ENCODE measurements at places on chromosomes 1 and 21. TPM values are rescaled to one million over a fixed set of nuclear protein-coding genes. Genes with fewer than 3 reads are reported as not detected.

UBAP2L gene
- 162 TPM for total RNA-seq

ADGRL4 gene
- 0.07 TPM for total RNA-seq

LCE1A gene
- not detected for total RNA-seq

PGLYRP4 gene
- not detected for total RNA-seq

RIMKLA gene
- 1.1 TPM for total RNA-seq

CSMD2 gene
- 6.3 TPM for total RNA-seq

MCOLN2 gene
- 0.70 TPM for total RNA-seq

STYXL2 gene
- total RNA-seq = 0.24 TPM

TMCC2 gene
- 13.6 TPM for total RNA-seq

IGFN1 gene
- total RNA-seq = not detected

SYF2 gene
- 58.4 TPM for total RNA-seq

TMCO4 gene
- total RNA-seq = 8.8 TPM

ACTA1 gene
- total RNA-seq = 0.67 TPM

GRCh38 chr1:230049731-230050130, 17.3 kb upstream of the GALNT2 start:
- DNase-seq = no peak

DNA sequence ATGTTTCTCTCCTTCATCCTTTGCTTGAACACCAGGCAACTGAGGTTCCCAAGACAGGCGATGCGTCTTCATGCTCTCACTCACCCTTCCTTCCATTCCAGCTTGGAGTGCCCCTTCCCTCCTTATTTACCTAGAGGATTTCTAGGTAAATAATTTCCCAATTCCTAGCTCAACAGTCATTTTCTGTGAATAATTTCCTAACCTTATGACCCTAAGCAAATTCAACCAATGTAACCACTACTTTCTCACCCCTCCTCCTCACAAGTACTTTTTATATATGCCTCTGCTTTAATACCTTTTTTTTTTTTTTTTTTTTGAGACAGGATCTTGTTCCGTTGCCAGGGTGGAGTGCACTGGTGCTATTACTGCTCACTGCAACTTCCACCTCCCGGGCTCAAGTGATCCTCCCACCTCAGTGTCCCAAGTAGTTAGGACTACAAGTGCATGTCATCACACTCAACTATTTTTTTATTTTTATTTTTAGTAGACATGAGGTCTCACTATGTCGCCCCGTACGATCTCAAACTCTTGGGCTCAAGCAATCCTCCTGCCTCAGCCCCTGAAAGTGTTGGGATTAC, 86.7 kb downstream of the USP24 start:
- no peak for DNase-seq

DNA sequence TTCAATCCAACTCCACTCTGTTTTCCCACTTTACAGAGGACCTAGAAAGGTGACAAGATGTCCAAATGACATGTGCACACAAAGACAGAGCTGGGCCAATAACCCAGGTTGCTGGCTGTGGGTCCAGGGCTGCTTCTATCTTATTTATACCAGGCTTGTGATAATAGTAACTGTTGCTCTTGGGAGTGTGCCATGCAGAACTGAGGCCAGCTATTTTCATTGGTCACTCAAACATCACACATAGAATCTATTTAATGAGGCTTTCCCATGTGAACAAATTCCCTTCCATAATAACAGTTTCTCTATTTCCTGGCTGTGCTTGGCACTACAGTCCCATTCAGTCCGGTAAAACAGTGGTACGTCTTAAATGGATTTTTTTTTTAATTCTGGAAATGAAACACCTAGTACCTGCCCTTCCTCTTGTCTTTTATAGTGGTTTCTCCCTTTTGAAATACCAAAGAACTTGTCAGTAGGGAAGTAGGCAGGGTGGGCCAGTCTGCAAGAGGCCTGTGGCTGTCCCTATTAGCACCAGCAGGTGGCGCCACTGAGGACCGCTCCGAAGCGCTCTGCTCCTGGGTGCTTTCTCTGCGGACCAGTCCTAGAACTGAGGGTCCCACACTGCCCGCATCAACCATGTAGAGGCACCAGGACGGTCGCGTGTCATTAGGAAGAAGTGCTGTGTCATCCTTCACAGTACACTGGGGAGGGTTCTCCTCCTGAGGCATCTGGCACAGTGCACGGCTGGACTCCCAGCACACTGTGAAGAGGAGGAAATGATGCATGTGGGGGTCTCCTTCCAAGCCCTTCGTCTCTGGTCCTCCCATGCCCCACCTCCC, 52.1 kb downstream of the GPR161 start:
- peak; percentile 88 for DNase-seq

DNA sequence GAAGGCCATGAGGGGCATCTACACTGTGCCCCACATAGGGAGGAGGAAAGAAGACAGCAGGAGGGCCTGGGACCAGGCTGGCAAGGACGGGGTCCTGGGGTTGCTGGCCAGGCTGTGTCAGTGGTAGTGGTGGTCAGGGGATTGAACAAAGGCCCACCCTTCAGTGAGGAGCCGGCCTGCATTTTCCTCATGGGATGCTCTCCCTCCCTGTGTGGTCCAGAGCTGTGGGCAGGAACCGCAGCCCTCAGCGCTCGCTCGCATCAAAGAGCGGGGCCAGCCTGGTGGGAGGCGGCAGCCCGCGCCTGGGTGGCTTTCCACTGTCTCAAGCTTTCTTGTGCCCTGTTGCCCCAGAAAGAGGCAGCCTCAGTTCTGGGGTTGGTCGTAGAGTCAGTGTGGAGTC, 24.8 kb downstream of the LHX4 start:
- DNase-seq = peak; percentile 73

GRCh38 chr21:15870819-15871218, 141.0 kb downstream of the USP25 start:
- no peak for DNase-seq

DNA sequence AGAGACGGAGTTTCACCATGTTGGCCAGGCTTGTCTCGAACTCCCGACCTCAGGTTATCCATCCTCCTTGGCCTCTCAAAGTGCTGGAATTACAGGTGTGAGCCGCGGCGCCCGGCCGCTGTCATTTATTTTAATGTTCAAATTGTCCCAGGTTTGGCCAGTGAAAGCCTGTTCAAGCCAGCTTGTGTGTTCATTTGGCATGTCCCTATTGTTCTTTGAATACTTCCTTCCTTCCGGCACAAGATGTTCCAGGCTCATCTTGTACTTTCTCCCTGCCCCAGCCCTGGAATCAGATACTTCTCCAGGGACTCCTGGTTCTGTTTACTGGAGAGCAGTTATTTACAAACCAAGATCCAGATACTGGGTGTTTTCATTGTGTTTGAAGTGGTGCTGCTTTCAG, 37.0 kb downstream of the ZBTB8B start:
- no peak for DNase-seq

GRCh38 chr1:50458507-50458906, 35.3 kb upstream of the DMRTA2 start:
- DNase-seq = no peak

DNA sequence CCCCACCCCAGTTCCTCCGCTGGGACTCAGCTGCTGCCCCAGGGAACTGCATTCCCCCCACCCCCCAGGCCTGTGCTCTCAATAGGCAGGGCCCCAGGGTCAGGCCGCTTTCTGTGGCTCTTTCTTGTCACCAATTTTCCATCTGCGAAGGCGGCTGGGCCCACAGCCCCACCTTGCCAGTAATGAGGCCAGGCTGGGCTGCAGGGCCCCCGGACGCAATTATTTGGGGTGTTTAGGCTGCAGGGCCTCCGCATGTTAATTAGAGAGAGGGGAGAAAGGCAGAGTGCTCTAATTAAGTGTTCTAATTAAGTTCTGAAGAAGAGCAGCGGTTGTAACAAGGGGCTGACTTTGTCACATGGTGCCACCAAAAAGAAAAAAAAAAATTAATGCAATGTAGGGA, 71.8 kb downstream of the EPHB2 start:
- DNase-seq = peak; percentile 74

GRCh38 chr1:182629499-182630096, 25.4 kb upstream of the RGS16 start:
- DNase-seq = no peak

GRCh38 chr1:198942466-198942865, 303.6 kb downstream of the PTPRC start:
- DNase-seq = no peak

DNA sequence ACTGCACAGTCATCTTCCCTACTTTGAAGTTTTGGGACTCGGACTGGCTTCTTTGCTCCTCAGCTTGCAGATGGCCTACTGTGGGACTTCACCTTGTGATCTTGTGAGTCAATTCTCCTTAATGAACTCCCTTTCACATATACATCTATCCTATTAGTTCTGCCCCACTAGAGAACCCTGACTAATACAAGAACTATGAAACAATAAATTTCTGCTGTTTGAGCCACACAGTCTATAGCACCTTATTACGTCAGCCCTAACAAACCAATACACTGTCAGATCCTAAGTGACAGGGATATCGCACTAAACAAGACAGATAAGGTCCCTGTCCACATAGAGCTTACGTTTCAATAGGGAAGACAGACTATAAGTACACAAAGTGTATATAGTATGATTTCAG, 120.1 kb downstream of the PLPP3 start:
- DNase-seq = no peak

GRCh38 chr1:5099558-5099957, 445.1 kb downstream of the AJAP1 start:
- DNase-seq = peak; percentile 22

DNA sequence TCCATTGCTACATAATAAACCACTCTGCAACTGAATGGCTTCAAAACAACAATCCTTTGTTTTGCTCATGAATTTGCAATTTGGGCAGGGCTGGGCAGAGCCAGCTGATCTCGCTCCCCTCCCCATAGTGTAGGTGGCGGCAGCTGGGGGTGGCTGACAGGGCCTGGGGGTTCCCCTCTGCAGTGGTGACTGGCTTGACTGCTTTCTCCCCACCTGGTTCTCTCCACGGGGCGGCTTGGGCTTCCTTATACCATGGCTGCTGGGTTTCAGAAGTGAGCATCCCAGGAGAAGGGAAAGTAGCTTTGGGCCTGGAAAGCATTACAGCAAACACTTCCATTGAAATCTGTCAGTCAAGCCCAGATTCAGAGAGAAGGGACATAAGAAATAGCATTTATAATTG, 129.7 kb upstream of the ZBTB40 start:
- peak; percentile 59 for DNase-seq

GRCh38 chr1:22753481-22753971, 42.9 kb downstream of the EPHB2 start:
- DNase-seq = no peak

GRCh38 chr1:218493986-218494385, 148.8 kb downstream of the TGFB2 start:
- no peak for DNase-seq

DNA sequence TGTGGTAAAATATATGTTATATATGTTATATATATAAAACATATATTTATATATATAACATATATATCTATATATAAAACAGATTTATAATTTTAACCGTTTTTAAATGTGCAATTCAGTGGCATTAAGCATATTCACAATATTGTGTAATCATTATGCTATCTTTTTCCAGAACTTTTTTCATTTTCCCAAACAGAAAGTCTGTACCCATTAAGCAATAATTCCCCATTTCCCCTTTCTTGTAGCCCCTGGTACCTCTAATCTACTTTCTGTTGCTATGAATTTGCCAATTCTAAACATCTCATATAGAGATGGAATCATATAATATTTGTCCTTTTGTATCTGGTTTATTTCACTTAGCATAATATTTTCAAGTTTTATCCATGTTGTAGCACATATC, 10.7 kb upstream of the ARHGEF11 start:
- DNase-seq = no peak

DNA sequence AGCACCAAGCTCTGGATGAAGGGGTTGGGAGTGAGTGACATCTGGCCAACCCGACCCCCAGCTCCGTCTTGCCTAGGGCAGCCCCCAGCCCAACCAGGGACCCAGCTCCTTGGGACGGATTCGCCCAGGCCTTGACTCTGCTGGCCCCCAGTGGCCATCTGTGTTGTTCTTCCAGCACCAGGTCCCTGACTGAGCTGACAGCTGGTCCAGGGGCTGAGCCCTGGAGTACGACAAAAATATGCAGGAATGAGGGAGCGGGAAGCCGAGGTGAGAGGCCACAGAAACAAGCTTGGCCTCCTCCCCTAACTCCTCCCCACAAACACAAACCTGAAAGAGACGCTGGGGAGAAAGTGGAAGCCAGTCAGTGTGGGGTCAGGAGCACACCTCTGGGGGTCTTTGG, 55.0 kb upstream of the PAX7 start:
- peak; percentile 95 for DNase-seq

GRCh38 chr1:2426540-2426939, 14.2 kb upstream of the PEX10 start:
- DNase-seq = no peak

- DNase-seq = no peak
Measured at GRCh38 chr1:29156543-29157268, 25.0 kb downstream of the SRSF4 start.

DNA sequence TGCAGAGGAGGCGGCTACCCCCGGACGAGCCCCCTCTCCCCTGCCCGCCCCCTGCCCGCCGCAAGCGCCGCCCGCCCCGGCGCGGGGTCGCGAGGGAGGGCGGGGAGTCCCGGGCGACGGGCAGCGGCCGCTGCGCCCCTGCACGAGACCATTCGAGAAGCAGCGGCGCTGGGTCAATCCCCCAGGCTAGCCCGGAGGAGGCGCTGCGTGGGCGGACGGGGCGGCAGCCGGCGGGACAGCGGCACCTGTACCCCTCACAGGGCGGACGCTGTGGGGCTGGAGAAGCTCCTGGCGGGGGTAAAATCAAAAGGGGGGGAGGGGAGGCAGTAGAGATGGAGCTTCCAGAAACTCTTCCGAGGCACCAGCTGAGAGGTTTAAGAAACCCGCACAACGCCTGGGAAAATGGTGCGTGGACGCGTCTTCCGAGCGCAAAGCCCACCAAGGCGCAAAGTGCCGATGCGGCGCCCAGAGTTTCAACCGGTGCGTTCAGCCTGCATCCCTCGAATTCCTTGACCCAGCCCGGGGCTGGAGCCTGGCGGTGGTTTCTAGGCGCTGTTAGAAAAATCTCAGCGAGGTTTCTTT, at the start of gene PLPPR5:
Gene PLPPR5, minus strand, starts transcription at position 1 of the 582 bp plus-strand sequence. CDS start 190 bp downstream, outside the sequence.
- DNase-seq = peak; percentile 36

- no peak for DNase-seq
Measured at GRCh38 chr1:236039740-236040685, 24.9 kb downstream of the NID1 start.

DNA sequence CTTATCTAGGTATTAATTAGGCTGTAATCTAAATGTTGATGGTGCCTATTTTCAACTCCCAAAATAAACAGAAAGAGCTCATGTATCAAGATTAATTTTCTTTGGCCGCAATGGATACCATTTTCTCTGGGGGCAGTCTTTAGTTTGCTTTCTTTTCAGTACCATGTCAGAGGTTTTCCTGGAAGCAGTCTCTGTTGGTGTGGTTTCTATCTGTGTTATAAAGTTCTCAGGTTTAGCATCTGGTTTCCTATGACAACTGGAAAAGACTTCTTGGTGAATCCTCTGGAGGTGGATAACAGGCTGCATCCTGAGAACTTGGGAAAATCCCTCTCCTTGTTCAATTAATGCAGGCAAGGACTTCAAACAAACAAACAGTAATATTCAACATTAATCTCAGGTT, 38.7 kb upstream of the BATF3 start:
- DNase-seq = no peak

- no peak for DNase-seq
Measured at GRCh38 chr1:26277261-26277661, 2.6 kb upstream of the SH3BGRL3 start.

- DNase-seq = peak; percentile 81
Measured at GRCh38 chr1:218164930-218165700, 120.0 kb upstream of the RRP15 start.

All from H7 (cell line).